Fibroblast of skin of abdomen (primary cell): ENCODE measurements at places on chromosomes 4 and X.

DNA sequence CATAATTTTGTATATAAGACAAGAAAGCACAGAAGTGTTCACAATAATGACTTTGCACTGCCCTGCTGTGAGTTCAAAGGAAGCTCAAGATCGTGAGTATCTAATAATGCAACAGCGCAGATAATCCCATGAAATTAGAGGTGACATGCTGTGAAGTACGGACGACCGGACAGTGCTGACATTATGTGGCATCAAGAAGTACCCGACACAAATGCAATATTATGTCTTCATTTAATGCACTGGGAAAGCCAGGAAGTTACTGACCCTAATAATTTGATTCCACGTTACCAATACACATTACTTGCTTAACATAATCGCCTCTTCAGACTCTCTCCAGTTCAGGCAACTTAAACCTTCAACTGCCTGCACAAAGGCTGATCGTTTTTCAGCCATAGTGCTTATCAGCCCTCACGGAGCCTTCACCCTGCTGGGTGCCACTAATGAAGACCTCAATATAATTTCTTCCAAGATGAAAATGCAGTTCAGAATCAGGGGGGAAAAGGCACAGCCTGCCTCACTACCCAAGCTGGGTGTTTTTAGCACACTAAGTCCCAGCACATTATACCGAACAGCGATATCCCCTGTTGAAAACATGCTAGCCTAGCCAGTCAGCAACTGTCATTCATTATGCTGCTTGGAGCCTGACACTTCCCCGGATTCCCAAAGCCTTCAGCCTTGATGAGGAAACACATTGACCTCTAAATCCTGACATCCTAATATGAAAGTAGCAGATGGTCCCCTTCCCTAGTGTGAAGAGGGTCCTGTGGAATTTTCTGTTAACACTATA, 56.1 kb downstream of the SLC7A11 start:
- DNase-seq: no peak

GRCh38 chr4:140724760-140725159, 31.4 kb downstream of the TBC1D9 start:
- peak; percentile 16 for DNase-seq

DNA sequence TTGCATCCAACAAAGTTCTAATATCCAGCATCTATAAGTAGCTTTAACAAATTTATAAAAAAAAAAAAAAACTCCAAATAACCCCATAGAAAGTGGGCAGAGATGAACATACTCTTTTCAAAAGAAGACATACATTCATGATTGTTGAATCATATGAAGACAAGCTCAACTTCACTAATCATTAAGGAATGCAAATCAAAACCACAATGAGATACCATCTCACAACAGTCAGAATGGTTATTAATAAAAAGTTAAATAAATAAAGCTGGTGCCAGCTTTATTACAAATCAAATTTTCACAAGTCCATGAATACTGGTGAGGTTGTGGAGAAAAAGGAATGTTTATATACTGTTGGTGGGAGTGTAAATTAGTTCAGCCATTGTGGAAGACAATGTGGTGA, 592.0 kb downstream of the IQCM start:
- peak; percentile 61 for DNase-seq

DNA sequence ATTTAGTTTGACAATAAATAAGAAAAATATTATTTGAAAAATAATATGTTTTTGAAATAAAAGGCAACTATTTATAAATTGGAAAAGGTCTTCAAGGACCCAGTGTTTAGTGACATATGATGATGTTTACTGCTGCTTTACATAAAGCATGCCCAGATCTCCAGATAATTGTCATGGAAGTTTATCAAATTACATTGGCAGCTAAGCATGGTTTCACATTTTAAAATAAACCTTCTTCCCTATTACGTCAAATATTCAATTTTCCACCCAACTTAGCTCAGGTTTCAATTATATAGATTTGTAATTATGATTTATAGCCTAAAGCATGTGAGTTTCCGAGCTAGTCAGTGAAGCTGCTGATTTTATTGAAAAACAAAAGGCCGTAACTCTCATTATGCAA, 417.2 kb downstream of the CFAP47 start:
- DNase-seq: no peak

DNA sequence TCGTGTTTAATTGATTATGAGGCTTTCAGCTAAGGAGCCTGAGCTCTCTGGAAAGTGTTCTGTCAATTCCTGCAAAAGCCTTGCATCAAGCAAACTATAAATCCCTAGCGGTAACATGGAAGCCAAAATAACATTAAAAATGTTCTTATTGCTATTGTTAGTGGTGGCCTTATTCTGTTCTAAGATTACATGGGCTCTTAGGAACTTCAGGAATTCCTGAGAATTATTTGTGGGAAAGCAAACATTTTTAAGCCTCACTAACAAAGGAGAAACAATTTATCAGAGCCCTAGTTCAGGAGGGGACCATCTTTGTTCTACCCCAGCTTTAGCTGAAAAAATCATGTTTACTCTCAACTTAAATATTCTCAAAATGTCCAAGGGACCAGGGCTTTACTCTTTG, 119.6 kb downstream of the PAPSS1 start:
- peak; percentile 84 for DNase-seq

DNA sequence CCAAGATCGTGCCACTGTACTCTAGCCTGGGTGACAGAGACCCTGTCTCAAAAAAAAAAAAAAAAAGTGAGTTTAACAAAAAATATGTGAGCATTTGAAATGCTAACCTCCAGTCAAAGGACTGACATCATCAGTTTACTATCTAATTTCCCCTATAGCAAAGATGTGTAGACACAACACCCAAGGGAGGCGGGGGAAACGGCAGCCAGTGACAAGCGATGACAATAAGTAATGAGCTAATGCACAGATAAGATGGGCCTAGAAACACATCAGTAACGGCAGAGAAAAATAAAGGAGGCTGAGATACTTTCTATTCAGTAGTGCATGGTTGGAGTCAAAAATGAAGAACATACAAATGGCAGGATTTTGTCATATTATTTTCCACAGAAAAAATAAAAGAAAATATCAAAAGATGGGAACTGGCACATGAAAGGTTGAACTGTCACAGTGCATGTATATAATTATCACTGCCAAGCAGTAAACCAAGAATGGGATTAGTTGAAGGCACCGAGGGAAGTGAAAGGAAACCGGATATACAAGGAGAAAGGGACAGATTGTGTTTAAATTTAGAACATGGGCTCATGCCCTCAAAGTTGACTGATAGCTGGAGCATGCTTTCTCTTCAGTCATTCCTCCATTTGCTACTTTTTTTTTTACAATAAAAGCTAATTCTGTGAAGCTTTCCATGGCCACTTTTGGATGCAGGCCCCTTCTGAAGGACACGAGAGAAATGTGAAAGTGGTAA, 41.8 kb downstream of the IGFBP7 start:
- no peak for DNase-seq
